Ureter (tissue), 1 donor: ENCODE measurements at places on chromosomes 5 and 9.

DNA sequence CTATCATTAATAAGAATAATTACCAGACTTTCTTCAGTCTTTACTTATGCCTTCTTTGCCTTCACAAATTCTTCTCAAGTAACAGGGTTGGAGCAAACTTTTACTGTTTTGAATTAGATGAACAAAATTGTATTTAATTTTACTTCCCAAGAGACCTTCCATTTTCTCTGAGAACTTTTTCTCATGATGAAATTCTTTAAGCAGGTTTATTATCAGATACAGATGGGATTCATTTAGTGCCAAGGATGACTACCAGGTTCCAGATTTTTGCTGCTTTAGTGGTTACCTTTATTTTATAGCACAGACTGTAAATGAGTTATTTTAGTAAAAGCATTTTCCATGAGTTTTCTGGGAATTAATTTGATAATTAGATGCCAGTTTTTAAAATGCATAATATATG, 125.1 kb downstream of the GDNF start:
- DNase-seq: no peak

- no peak for DNase-seq
These were observed 7.4 kb downstream of the TLX3 start for GRCh38 chr5:171316258-171317121.

GRCh38 chr5:12780536-12780935, 876.3 kb upstream of the CTNND2 start:
- no peak for DNase-seq

DNA sequence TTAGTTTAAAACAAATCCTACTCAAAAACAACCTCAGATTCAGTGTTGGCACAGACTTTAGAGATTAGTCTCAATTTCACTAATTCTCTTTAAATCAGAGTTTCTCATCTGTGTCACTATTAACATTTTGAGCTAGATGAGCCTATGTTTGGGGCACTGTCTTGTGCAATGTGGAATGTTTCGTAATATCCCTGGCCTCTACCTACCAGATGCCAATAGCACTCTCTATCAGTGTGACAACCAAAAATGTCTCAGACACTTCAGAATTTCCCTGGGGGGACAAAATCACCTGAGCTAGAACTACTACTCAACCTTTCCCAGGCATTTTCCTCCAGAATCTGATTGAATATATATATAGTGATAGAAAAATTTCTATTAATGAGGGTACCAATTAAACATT, 465.2 kb upstream of the RGMB start:
- no peak for DNase-seq

DNA sequence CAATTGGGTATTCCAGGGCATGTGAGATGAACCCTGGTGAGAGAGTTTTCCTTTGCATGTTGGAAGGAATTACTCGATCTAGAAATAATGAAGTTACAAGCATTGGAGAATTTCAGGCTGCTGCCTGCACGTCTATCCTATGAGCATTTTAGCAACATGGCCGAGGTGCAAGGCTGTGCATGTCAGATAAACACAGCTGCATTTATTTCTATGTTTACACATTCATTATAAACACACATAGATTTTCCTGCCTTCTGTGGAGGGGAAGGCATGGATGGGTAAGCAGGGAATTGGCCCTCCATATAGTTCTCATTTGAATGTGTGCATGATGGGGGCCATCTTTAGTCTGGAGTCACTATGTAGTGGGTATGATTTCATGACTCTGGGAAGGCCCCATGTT, 42.3 kb downstream of the AOPEP start:
- no peak for DNase-seq

- no peak for DNase-seq
These were observed 3.7 kb upstream of the DENND1A start for GRCh38 chr9:123933440-123934212.

DNA sequence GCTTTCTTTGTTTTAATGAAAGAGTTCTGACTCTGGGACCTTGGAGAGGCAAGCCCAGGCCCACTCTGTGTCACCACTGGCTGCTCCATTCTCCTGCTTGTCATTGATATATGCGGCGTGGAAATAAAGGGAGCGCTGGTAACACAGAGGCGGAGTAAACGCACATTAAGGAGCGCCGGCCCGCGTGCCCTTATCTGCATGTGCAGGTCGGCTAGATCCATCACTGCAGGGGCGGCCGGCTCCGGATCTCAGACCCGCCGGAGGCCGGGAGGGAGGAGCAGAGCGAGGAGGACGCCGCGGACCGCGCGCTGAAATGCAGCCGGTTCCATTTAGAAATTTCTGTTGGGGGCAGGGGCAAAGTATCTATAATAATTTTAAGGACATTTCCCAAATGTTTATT, 70.8 kb downstream of the MRPL36 start:
- DNase-seq: peak; percentile 37

DNA sequence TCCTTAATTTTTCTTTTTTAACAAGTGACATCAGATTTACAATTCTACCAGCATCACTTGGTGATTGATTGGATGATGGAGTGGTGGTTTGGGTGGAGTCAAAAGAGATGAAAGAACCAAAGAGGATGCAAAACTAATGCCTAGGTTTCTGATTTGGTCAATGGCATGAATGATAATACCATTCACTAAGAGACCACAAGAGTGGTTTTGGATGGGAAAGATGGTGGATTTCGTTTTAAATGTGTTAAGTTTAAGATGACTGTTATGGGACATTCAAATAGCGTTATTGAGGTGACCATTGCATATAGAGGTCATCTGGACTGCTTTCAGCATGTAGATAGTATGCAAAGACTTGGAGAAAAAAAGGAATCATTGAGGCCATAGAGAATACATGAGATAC, 3.6 kb downstream of the SMC5 start:
- DNase-seq: no peak

DNA sequence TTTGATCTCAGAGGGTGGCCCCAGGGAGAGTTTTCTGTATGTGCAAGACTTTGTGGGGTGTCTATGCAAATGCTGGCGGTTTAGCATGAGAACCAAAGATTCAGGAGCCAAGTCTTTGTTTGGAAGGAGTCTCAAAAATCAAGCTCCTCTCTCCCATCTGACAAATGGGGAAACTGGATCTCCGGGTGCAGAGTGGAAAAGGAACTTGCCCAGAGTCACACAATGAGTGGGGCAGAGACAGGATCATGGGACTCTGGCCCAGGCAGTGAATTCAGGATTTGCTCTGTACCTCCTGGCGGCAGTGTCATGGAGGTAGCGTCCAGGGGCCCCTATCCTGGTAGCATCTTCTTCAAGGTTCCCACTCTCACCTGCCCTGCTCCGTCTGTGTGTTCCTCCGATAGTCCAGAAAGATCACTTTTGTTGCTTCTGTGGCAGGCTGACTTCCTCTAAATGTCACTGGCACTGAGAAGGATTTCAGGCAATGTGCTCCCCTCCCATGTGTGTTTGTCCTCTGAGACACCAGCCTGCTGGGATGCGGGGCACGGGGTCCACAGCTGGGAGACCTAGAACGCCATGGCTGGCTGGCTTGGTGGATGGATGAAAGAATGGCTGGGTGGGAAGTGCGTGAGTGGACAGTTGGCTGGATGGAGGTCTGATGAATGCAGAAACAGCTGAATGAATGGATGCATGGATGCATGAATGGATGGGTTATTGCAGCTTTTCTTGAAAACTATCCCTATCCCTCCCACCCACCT, 3.6 kb downstream of the CCL19 start:
- DNase-seq: no peak

- no peak for DNase-seq
These were observed 46.3 kb downstream of the AOPEP start for GRCh38 chr9:94772639-94773303.

- no peak for DNase-seq
These were observed 418.1 kb upstream of the KLF4 start for GRCh38 chr9:107907715-107908114.

DNA sequence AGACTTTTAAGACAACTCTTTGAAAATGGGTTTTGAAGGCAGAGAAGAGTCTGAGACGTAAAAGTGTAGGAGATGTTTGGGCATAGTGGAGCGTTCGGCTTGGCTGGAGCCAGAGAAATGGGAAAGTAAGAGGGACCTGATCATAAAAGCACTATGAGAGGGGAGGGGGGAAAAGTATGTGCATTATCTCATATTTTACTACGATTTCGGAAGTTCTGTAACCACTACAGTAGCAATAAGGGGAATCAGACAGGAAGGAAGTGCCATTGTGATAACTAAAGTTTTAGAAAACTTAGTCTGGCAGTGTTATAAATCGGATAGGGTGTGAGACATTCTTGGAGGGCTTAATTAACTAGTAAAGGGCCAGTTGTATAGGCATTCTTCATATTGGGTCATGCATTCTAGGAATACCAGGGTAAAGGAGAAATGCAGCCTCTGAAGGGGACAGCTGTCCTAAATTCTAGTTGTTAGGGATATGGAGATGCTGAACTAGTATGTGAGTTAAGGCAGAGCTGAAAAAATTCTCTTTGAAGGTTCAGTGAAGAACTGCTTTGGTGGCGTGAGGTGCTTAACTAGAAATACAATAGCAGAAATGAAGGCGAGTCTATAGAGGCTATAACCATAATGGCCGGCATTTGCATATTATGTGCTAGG, 83.8 kb upstream of the FREM1 start:
- no peak for DNase-seq

DNA sequence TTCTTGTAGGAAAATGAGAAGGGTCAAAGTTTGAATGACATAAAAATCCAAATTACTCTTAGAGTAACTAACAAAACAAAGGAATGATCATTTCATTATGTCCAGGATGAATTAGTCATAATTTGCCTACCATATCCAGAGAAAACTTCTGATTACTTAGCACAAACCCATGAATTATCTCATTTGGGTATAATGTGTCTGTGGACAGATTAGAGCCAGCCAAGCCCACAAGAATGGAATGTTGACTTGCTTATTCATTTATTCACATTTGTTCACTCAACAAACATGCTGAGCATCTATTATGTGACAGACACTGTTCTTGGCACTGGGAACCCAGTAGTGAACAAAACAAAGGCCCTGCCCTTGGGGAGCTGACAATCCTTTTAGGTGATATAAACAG, 87.4 kb downstream of the APBA1 start:
- DNase-seq: no peak

- DNase-seq: no peak
These were observed 333.3 kb downstream of the ARRDC3 start for GRCh38 chr5:91049800-91050199.

GRCh38 chr9:127971357-127972235, 9.2 kb downstream of the EEIG1 start:
- no peak for DNase-seq

GRCh38 chr5:132258102-132259068, 889 bp downstream of the PDLIM4 start:
- peak; percentile 60 for DNase-seq
